ENCODE measurements at places on chromosomes 2 and 18. TPM values are rescaled to one million over a fixed set of nuclear protein-coding genes. Genes with fewer than 3 reads are reported as not detected.
A peak's percentile ranks its signal among the peaks of the same experiment; 100 is the strongest.

- H3K27me3 ChIP-seq: no peaks in the 10 kb centered on the region
- H3K4me3 ChIP-seq: no peak overlapping the region
- H3K36me3 ChIP-seq: no peaks in the 10 kb centered on the region
- peak; percentile 67 for DNase-seq
Observed at GRCh38 chr2:16320716-16321115, 344.9 kb downstream of the CYRIA start.

- DNase-seq: peak; percentile 84
- H3K27me3 ChIP-seq: peaks cover 25% of the 10 kb centered on the region
- H3K27ac ChIP-seq: no peak within 1 kb of the TSS
- H3K4me3 ChIP-seq: peak within 1 kb of the TSS; percentile 96
- H3K36me3 ChIP-seq: no peaks in the 10 kb centered on the region
Observed at GRCh38 chr2:206442833-206443734, at the start of gene ADAM23. Gene ADAM23, plus strand, starts transcription at chr2:206443532. Its CDS starts 335 bp downstream, at chr2:206443867.

GRCh38 chr2:170500770-170501169 lies 214.4 kb upstream of the SP5 start:
- H3K27ac ChIP-seq: no peak overlapping the region
- H3K27me3 ChIP-seq: no peaks in the 10 kb centered on the region
- no peaks in the 10 kb centered on the region for H3K36me3 ChIP-seq
- H3K4me3 ChIP-seq: no peak overlapping the region
- peaks cover 53% of the 10 kb centered on the region for H3K4me1 ChIP-seq

- DNase-seq: peak; percentile 96
- H3K27me3 ChIP-seq: peaks cover 42% of the 10 kb centered on the region
- no peaks in the 10 kb centered on the region for H3K36me3 ChIP-seq
- peak overlapping the region; percentile 11 for H3K27ac ChIP-seq
Observed at GRCh38 chr2:138777996-138778395, 2.2 kb downstream of the NXPH2 start.

Gene TMEM169
- total RNA-seq: 8.0 TPM

- H3K4me3 ChIP-seq: no peak overlapping the region
- H3K4me1 ChIP-seq: peaks cover 3% of the 10 kb centered on the region
- H3K27ac ChIP-seq: no peak overlapping the region
- peaks cover 8% of the 10 kb centered on the region for H3K36me3 ChIP-seq
Observed at GRCh38 chr2:241225545-241225944, 37.1 kb downstream of the ANO7 start.

Gene CHST9
- 14.3 TPM for total RNA-seq

- no peak overlapping the region for H3K4me3 ChIP-seq
- no peak overlapping the region for H3K27ac ChIP-seq
- no peak for DNase-seq
- H3K36me3 ChIP-seq: no peaks in the 10 kb centered on the region
Observed at GRCh38 chr2:172462849-172463381, 35.5 kb downstream of the ITGA6 start.

DNA sequence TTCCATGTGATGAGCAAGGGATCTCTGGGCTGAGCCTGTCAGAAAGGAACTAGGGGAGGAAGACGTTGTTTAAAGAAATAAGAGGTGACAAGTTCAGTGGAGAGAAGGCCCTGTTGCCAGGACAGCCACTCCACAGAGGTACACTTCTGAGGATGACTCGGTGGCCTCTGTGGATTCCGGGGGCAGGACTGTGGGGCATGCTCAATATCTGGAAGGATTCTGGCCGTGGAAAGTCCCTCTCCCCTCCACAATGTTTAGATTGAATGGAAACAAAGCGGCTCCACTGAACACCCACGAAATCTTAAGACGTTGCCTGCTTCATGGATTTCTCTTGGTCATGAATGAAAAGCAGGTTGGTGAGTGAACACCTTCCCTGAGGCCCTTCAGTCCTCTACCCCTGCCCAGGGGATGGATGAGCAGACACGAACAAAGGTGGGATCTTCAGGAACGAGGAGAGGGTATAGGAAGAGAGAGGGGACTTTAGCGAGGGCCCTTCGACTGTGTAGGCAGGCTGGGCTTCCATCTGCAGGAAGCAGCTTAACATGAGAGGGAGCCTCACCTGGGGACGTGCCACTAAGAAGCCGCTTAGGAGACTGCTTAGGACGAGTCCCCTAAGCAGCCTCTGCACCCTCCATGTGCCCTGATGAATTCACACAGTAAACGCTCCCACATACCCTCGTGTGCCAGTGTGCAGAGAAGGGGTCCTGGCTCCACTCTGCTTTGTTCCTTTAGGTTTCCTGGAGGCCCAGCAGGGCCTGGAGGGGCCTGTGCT lies 1.9 kb downstream of the NTSR2 start:
- H3K27me3 ChIP-seq: peaks cover 34% of the 10 kb centered on the region
- no peaks in the 10 kb centered on the region for H3K4me1 ChIP-seq
- H3K27ac ChIP-seq: no peak overlapping the region

DNA sequence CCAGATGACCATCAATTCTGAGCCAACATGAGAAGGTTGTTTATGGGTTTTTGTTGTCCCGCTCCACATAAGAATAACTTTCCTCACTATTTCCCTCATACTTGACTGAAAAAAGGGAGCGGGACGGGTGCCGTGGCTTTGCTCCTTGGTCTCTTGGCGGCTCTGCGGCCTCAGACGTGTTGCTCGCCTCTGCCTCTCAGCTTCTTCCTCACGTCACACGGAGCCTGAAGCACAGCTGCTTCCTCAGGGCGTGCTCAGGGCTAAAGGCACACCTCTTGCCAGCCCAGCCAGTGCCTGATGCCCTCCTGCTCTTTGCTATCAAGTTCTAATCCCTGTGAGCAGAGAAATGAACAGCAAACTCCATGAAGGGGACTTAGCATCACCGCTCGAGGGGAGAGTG lies 17.9 kb upstream of the ID2 start:
- no peaks in the 10 kb centered on the region for H3K4me1 ChIP-seq
- no peak overlapping the region for H3K4me3 ChIP-seq
- H3K36me3 ChIP-seq: no peaks in the 10 kb centered on the region
- H3K27ac ChIP-seq: no peak overlapping the region
- no peaks in the 10 kb centered on the region for H3K27me3 ChIP-seq

Gene SPC25
- total RNA-seq: 23.4 TPM

Gene CDCA7
- total RNA-seq: 95.5 TPM

Gene VSNL1
- 102 TPM for total RNA-seq

- no peaks in the 10 kb centered on the region for H3K4me1 ChIP-seq
- no peak for DNase-seq
- no peaks in the 10 kb centered on the region for H3K36me3 ChIP-seq
- H3K27ac ChIP-seq: no peak overlapping the region
Observed at GRCh38 chr2:145110668-145111356, 590.9 kb upstream of the ZEB2 start.

- no peaks in the 10 kb centered on the region for H3K4me1 ChIP-seq
- no peaks in the 10 kb centered on the region for H3K36me3 ChIP-seq
- no peak overlapping the region for H3K27ac ChIP-seq
Observed at GRCh38 chr18:79382681-79383387, 12.9 kb upstream of the NFATC1 start.

GRCh38 chr2:11014026-11014425 lies 102.3 kb downstream of the KCNF1 start:
- H3K4me1 ChIP-seq: no peaks in the 10 kb centered on the region
- no peak overlapping the region for H3K27ac ChIP-seq
- no peaks in the 10 kb centered on the region for H3K27me3 ChIP-seq
- no peaks in the 10 kb centered on the region for H3K36me3 ChIP-seq
- DNase-seq: no peak

Measured in GM23338 (cell line).